T-helper 17 cell (primary cell): ENCODE measurements at places on chromosomes 5 and 9.

DNA sequence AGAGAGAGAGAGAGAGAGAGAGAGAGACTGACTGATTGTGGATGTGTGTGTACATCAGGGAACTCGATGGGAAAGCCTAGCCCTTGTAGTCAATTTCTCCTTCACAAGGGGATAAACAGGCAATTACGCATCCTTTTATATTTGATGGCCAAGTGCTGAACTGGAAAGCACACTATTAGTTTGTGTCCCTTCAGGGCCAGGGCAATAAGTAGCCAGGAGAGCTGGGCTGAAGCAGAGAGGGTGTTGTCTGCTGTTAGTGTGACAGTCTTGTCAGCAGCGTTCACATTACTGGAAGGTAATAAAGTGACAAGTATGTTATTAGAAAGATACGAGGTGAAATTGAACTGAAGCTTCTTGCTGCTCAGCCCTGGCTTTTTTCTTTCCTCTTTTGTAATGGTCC is 457.7 kb downstream of the BNC2 start:
- no peak for DNase-seq

- DNase-seq = no peak
Measured at GRCh38 chr5:66450988-66451387, 145.2 kb upstream of the MAST4 start.

DNA sequence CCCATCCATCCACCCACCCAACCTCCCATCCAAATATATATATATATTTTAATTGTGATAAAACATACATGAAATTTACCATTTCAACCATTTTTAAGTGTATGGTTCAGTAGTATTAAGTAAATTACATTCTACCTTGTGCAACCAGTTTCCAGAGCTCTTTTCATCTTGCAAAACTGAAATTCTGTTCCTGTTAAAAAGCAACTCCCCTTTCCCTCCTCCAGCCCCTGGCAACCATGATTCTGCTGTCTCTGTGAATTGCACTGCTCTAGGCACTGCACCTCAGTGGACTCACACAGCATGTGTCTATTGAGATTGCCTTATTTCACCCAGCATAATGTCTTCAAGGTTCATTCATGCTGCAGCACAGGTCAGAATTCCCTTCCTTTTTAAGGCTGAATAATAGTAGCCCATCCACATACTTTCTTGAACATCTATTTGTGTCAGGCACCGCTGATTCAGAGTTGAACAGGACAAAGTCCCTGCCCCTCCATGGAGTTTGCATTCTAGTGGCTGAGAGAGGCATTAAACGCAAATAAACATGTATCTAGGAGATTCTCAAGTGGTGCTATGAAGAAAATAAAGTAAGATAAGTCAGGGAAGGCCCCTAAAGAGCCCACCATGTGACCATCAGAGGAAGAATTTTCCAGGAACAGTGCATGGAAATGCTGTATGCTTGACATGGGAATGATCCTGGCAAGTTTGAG is 24.0 kb downstream of the CSF1R start:
- DNase-seq = no peak

- DNase-seq = no peak
Measured at GRCh38 chr9:127949827-127950512, 12.3 kb upstream of the DPM2 start.

DNA sequence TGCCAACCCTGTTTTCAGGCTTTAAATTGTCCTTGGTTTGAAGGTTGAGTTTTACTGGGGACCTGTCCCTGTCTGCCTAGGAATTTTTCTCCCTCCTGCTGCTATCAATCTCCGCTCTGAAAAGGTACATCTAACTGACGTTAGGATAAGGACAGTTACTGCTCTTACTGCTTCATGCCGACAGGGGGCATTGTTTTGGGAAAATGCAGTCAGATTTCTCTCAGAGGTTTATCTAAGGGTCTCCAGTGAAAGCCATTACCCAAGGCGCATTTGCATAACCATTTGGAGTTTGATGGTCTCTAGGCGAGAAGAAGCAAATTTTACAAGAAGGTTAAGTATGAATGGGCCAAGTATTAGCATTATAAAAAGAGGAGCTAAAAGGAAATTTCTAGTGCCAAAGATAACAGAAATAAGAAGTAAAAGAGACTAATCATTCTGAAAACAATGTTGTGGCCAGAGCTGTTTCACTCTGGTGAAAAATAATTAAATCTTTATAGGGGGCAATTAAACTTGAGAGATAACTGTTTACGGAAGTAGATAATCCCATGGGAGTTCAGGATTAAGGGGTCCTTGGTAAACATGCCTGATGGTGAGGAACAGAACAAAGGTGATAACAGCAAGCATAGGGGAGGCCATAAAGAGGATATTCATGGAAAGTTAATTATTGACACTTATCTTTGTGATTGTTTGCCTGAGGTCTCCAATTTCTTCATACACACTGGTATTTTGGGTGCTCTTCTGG is 605.0 kb downstream of the MTRR start:
- DNase-seq = no peak

DNA sequence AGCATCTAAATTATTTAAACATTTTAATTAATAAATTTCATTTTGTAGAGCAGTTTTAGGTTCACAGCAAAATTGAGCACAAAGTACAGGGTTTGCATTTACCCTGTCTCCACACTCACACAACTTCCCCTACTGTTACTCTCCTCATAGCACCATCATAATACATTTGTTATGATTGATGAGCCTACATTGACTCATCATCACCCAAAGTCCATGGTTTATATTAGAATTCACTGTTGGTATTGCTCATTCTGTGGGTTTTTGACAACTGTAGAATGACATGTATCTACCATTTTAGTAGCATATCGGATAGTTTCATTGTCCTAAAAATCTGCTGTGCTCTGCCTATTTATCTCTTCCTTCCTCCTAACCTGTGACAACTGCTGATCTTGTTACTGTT is 411.1 kb upstream of the MPDZ start:
- no peak for DNase-seq

DNA sequence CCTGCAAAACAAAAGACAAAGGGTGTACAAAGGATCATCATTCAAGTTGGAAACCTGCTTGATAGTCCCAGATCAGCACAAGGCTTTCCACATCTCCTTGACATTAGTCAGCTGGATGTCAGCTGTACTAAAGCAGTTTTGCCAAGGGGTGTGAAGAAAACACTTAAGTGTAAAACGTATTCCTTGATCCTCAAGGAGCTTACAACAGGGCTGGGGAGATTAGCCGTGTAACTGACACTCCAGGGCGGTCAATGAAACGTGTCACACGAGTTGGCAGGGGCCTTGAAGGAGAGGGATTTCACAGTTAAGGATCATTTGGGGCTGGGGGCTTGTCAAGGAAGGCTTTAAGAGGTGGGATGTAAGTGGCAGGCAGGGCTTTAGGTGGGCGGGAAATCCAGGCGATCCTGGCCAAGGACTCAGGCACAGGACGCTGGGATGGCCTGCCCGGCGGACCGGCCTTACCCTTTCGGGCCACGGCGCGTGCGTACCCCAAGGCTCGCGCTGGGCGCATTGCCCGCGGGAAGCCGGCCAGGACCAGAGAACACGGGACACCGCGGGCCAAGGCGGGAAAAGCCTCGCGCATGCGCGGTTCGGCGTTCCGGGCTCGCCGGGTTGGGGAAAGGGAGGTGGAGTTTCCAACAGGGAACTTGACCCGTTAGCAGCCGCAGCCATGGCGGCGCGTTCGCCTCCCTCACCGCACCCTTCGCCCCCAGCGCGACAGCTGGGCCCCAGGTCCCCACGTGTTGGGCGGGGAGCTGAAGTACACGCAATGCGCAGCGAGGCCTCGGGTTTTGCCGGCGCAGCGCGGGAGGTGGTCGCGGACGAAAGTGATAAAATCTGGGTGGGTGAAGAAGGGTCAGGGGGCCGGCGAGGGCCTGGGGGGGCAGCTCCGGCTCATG is at the start of gene CNTLN:
CNTLN (plus strand) TSS at position 645 of the 899 bp plus-strand sequence; CDS start at position 671, 26 bp downstream.
- peak; percentile 18 for DNase-seq

- DNase-seq = no peak
Measured at GRCh38 chr9:3992924-3993323, 306.9 kb downstream of the GLIS3 start.

GRCh38 chr5:34045023-34045422 is 2.0 kb upstream of the C1QTNF3 start:
- no peak for DNase-seq

GRCh38 chr9:22463205-22463604 is 16.6 kb downstream of the DMRTA1 start:
- DNase-seq = no peak

- DNase-seq = no peak
Measured at GRCh38 chr9:2624051-2624682, 2.6 kb downstream of the VLDLR start.

DNA sequence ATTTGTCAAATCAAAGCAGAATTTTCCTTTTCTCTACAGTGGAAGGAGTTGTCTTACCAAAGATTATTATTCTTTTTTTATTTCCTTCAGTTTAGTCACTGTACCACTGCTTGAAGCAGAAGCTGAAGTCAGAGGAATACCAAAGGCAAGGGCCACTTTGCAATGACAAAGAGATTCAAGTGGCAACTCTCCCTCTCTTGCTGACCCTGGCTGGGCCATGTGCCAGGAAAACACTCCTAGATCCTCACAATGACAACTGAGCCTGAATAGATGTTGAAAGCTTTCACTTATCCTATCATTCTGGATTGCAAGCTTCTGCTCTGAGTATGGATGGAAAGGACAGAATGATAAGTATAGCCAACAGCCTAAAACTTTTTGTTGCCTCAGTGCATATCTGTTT is 618.3 kb downstream of the NR2F1-AS1 start:
- no peak for DNase-seq

- no peak for DNase-seq
Measured at GRCh38 chr5:61887271-61887670, 418.7 kb upstream of the KIF2A start.

GRCh38 chr9:137721899-137722298 is 103.1 kb downstream of the EHMT1 start:
- DNase-seq = peak; percentile 23
